Kidney epithelial cell (primary cell): ENCODE measurements at places on chromosomes 5 and 9. TPM values are rescaled to one million over a fixed set of nuclear protein-coding genes. Genes with fewer than 3 reads are reported as not detected.
A peak's percentile ranks its signal among the peaks of the same experiment; 100 is the strongest.

SPINK5 gene
- 0.04 and 5.6 TPM in 2 replicates for total RNA-seq

PCDHGA8 gene
- total RNA-seq, result 0.96 and 1.0 TPM in 2 replicates

SPEF2 gene
- 3.2 and 3.6 TPM in 2 replicates for total RNA-seq

GRHPR gene
- 119 and 142 TPM in 2 replicates for total RNA-seq

RNF180 gene
- 11.5 and 16.3 TPM in 2 replicates for total RNA-seq

GRCh38 chr9:108569624-108570023, 286.2 kb downstream of the ACTL7B start:
- no peak for DNase-seq

GRCh38 chr5:96973532-96974401, 37.9 kb downstream of the LNPEP start:
- DNase-seq, result no peak

GRCh38 chr9:103804077-103804735, 289.9 kb upstream of the SMC2 start:
- DNase-seq, result peak; percentile 60

DNA sequence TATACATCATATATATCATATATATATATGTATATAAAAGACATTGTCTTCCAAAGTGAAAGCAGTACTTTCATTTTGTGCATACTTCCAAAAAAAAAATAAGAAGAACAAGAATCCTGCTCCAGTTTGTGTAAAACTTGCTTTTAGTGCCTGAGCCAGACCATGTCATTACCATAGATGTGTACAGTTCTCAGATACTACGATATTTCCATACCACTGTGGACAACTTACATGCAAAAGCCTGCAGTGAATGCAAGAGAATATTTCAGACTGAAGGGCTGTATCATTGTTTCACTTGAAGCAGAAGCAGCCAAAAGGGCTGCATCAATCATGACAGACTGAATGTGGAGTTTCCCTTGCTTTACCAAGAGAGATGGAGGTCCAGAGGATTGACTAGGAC, 72.6 kb upstream of the CYLC2 start:
- DNase-seq, result no peak

DNA sequence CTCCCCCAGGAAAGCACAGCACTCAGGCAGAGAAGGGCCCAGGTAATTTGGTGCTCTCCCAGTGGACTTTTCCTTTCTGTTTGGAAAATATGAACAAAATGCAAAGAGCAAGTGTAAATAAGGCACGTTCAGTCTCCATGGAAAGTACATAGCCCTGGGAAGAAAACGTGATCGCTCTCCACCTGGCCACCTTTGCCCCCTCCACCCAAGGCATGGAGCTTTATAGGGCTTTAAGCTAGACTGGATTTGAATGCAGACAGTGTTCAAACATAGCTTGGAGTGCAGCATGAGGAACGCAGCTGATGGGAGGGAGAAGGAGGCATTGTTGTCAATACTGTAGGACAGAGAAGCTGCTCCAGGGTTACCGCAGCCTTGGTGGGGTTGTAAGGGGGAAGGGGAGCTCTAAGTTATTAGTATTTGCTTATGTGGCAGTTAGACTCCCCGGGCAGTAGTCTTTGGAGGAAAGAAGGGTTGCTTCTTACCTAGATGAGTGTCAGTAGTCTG, 500.2 kb downstream of the SPOCK1 start:
- no peak for DNase-seq
